AML-193 (cell line): ENCODE measurements at places on chromosomes 16 and 17.

- no peak for DNase-seq
Measured at GRCh38 chr17:56785405-56785804, 48.3 kb downstream of the C17orf67 start.

GRCh38 chr16:60217787-60218186 lies 1483.7 kb upstream of the GOT2 start:
- DNase-seq: no peak

DNA sequence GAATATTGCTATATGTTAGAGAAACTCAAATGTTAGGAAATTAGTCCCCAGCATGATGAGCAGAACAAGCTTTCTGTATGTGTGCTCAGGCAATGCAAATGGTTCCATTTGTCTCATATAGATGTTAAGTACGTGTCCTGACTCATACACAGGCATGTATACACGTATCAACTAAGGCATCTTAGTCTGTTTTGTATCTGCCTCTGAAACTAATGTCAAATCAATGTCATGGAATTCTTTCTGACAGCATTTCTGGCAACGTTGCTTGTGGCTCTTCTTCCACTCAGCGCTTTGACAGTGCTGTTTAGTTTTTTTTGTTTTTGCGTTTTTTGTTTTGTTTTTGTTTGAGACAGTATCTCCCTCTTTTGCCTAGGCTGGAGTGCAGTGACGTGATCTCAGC lies 111.9 kb downstream of the CNTNAP4 start:
- DNase-seq: no peak

DNA sequence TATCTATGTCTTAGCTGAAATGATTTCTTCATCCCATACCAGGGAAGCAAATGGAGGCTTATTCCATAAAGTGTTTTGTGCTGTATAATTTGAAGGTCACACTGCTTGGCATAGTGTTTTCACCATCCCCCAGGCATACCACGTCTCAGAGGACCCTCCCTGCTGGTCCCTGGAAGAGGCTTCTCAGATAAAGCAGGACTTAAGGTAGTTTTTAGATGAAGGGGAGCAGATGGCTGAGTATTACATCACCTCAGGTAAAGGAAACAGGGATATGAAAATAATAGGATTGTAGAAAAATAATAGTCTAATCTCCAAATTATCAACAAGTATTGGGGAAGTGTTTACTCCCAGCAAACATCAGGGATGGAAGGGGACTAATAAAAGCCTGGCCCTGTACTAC lies 7.3 kb upstream of the SMG1 start:
- DNase-seq: no peak

- no peak for DNase-seq
Measured at GRCh38 chr16:78490847-78491246, 391.4 kb downstream of the WWOX start.

- DNase-seq: no peak
Measured at GRCh38 chr16:54290833-54291655, 4.5 kb upstream of the IRX3 start.
